ENCODE measurements at places on chromosomes 3 and 15.

GRCh38 chr3:133783762-133784161, 21.9 kb upstream of the SRPRB start:
- no peak for DNase-seq

GRCh38 chr15:52006702-52007340, 12.2 kb upstream of the MAPK6 start:
- no peak for DNase-seq

- DNase-seq = no peak
Measured at GRCh38 chr3:46649436-46649835, 37.1 kb downstream of the FAM240A start.

DNA sequence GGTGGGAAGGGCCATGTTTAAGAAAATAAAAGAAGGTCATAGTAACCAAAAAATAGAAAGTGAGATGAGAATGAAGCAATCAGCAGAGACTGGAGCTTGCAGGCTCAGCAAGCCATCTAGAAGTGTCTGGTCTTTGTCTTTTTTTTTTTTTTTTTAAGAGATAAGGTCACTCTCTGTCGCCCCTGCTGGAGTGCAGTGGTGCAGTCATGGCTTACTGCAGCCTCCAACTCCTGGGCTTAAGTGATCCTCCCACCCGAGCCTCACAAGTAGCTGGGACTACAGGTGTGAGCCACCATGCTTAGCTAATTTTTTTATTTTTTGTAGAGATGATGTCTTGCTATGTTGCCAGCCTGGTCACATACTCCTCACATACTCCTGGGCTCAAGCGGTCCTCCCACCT, 36.2 kb downstream of the GXYLT2 start:
- no peak for DNase-seq

- DNase-seq = peak; percentile 52
Measured at GRCh38 chr3:105458518-105459215, 92.0 kb downstream of the ALCAM start.

DNA sequence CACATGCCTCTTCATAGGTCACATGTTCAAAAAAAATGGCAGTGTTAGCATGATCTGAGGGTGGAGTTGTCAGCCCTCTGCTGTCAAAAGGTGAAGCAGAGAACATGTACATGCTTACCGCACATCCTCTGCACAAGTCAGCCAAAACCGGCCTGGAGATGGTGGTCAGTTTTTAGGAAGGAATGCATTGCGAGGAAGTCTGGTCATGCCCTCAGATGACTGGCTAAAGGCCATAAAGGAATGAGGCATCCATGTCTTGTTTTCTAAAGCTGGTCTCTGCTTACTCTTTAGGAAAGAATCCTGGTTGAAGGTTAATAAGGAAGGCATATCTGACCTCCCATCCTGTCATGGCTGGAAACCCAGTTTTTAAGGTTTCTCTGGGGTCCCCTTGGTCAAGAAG, 292.0 kb upstream of the CCDC54 start:
- no peak for DNase-seq

DNA sequence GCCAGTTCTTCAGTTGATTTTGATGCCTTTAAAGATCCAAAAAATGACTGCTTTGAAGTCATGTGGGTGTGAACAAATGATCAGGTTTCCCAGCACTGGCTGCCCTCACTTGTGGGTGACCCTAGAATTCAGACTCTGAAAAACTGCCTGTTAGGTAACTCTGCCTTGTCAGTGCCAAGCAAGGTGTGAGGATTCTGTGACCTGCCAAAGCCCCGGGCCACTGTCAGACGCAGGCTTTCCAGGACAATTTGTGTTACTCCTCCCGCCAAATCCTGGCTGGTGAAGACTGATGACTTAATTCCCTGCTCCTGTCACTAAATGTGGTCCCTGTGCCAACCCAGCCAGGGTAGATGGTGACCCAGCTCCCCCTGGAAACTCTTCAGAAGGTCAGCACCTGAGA, 99.2 kb upstream of the PSMD6 start:
- no peak for DNase-seq

DNA sequence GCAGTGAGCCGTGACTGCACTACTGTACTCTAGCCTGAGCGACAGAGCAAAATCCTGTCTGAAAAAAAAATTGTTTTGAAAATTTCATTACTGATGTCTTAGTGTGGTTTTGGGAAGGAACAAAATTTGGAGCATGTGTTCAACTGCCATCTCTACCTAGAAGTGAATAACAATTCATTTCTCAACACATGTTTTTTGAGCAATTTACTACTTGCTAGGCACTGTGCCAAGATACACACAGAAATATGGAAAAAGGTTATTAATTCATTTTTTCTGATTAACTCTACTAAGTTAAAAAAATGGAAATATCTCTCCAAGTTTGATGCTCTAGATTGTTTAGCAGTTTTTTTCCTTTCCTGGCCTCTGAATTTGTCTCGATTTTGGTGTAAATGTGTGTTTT, 5.2 kb upstream of the TCF12 start:
- no peak for DNase-seq

GRCh38 chr3:335240-335639, 138.7 kb downstream of the CHL1 start:
- no peak for DNase-seq

- DNase-seq = no peak
Measured at GRCh38 chr3:133964547-133964946, 65.2 kb downstream of the SLCO2A1 start.

DNA sequence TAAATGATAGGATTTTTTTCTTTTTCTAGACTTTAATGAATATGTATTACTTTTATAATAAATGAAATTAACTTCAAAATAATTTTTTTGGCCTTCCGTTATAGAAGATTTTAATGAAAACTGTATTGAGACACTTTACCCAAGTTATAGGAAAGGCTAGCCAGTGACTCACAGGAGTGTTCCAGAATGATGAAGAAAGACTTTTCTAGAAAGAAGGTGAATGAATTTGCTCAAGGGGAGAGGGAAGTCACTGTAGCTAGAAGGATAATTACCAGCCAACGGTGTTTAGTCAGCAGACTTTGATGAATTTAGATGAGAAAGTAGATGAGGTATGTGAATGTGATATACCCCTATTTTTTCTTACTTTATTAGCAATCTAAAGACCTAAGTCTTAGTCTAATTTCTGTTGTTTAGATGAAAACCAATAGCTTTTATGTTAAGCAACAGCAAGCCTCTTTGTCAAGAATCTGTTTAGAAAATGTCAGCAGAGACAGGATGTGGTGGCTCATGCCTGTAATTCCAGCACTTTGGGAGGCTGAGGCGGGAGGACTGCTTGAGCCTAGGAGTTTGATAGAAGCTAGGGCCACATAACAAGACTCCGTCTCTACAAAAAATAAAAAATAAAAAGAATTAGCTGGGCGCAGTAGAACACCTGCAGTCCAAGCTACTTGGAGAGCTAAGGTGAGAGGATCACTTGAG, 3.2 kb downstream of the ALAS1 start:
- DNase-seq = no peak

DNA sequence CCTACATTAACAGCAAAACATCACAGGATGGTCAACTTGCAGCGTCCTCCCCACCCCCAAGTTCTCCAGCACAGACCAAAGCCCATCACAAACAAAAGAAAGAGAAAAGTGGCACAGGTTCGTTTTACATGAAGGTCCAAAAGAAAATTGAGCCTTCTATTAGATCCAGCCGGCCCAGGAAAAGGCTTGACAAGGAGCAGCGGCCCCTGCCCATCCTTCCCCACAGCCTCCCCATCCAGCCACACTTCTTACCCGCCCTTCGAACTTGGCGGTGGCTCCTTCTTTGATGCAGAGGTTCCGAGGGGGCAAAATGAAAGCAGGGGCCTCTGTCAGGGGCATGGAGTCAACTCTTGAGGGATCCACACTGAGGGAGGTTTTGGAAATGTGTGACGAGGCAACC, 90.7 kb downstream of the MYLK start:
- no peak for DNase-seq

DNA sequence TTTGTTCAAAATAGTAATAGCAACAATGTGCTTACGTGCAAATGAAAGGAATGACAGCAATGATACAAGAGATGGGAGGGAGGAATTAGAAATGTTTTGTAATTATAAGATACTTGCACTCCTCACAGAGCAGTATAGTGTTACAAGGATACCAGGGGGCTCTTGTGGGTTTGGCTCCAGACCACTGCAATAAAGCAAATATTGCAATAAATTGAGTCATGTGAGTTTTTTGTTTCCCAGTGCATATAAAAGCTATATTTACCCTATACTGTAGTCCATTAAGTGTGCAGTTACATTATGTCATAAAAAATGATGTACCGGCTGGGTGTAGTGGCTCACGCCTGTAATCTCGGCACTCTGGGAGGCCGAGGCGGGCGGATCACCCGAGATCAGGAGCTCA, 864.3 kb downstream of the NSUN3 start:
- no peak for DNase-seq

- no peak for DNase-seq
Measured at GRCh38 chr3:71211083-71211482, 372.4 kb downstream of the FOXP1 start.

- no peak for DNase-seq
Measured at GRCh38 chr15:71679223-71679792, 131.0 kb upstream of the NR2E3 start.
